HL-60 (cell line): ENCODE measurements at places on chromosomes 1 and 21.

DNA sequence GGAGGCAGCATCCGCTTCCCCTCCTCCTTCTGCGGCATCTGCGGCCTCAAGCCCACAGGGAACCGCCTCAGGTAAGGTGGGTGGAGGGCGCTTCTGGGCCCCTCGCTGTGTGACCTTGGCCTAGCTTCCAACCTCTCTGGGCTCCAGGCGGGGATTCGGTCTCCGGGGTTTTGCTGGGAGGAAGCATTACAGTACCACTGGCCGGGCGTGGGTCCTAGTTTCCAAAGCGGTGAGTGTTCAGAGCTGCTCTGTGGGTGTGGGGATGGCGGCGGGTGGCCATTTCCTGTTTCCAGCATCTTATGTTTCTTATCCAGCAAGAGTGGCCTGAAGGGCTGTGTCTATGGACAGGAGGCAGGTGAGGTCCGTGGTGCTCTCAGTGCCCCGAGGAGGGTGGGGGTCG lies 11.6 kb downstream of the FAAH start:
- DNase-seq, result no peak

GRCh38 chr1:153360190-153360589 lies 2.5 kb downstream of the S100A9 start:
- DNase-seq, result no peak

DNA sequence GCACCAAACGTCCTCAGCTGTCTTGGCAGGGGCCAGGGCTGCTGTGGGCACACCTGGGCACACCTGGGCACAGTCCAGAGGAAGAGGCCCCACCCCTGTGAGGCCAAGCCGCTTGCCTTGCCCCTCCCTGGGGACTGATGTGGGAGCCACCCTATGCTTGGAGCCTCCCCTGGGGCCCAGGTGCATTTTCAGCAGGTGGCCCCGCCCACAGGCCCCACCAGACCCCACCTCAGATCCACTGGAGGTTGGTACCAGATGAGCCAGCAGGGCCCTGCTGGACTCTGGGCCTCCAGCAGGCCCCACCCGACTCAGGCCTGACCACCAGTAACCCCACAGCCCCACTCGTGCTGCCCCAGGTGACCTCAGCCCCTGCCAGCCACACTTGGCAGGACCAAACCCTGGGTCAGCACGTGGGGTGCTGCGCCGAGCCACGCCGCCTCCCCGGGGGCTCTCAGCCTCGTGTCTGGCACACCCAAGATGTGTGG lies 8.8 kb downstream of the SLC19A1 start:
- no peak for DNase-seq

DNA sequence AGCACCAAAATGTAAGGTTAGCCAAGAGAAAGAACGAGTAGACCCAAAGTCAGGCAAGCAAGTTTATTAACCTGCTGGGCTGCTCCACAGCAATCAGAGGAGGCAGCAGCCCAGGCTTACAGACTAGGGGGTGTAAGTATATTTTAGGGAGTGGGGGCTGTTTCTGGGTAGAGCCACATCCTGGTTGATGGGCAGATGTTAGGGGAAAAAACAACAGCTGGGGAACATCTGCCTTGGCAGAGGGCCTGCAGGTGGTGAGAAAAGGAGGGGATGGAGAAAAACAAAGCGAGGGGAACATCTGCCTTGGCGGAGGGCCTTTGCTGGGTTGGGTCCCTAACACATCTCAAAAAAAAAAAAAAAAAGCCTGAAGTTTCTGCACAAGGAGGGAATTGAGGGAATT lies 9.7 kb upstream of the ZBTB48 start:
- DNase-seq, result no peak

DNA sequence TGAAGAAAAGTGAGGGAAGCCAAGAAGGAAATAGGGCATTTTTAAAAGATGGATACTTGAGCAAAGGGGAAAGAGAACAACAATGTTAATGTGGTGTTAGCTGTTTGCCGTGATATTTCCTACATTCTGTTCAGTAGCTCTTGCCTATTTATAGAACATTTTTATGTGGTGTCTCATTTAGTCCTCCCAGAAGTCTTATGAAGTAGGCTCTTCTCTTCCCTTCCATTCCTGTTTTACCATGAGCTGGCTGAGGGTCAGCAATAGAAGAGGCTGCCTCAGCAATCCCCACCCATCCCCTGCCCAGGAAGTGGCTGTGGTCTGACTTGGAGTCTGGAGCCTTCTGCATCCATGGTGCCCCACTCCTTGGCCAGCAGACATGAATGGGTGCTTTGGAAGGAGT lies 60.1 kb downstream of the KIAA0040 start:
- DNase-seq, result no peak

- no peak for DNase-seq
Observed at GRCh38 chr1:58266242-58266641, 280.3 kb downstream of the OMA1 start.
